Lower leg skin (tissue), 4 donors: ENCODE measurements at places on chromosomes 2 and 18. TPM values are rescaled to one million over a fixed set of nuclear protein-coding genes. Genes with fewer than 3 reads are reported as not detected.
A peak's percentile ranks its signal among the peaks of the same experiment; 100 is the strongest.

DNA sequence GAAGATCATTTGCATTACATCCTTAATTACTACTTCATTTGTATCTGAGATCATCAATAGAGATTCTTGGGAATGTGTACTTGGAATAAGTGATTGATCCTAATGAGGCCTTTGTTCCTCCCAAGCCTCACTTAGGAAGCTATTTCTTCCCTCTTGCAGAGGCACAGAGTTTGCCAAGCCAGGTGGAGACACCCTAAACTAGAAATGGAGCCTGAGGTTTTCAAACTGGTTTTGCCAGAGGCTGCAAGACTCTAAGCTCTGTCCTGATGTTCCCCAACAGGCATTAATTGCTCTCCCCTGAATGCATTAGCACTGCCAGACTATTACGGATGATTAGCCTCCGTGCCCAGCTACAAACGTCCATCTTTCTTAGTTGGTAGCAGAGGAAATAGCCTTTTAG is 125.2 kb upstream of the LGALSL start:
- DNase-seq, result no peak

DNA sequence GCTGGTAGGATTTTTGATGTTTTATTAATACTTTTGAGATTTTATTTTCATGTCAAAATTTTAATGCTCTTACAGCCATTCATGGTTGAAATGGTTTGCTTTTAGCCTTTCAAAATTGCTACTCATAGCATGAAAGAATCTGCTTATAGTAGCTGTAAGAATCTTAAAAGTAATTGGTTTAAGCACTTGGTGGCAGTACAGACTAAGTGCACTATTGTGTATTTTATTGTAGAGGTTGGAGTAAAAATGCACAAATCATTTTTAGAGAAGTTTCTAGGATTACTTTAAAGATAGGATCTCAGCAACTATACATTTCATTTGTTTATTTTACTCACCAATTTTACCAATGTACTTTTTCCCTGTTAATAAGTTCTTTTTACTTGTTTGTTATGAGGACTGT is 205.8 kb downstream of the SPAG16 start:
- no peak for DNase-seq

DNA sequence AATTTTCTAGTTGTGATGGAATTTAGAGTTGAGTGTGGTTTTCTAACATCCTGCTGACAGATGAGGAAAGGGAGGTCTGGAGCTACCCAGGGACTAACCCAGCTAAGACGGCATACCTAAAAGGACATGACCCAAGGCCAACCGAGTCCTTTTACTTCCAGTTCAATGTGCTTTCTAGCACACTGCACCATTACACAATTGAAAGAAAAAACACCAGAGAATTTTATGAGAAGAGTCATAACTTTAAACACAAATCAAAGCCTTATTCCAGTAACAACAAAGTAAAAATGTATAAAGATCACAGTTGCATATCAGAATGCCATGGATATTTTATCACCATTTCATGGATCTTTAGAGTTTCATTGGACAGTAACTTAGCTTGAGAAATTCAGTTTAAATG is 480.3 kb downstream of the MEIS1 start:
- no peak for DNase-seq

DNA sequence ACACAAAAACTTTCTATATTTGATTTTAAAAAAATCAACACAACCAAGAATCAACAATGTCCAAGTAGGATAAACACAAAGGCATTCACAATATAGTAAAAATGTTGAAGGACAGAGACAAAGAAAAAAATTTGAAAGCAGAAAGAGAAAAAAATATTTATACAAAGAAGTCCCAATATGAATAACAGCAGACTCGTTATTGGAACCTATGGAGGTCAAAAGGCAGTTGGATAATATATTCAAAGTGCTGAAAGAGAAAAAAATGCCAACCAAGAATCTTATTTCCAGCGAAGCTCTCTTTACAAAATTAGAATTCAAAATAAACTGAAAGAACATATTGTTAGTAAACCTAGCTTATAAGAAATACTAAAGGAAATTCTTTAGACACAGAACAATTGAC is 859.5 kb downstream of the LRP1B start:
- DNase-seq, result no peak

DNA sequence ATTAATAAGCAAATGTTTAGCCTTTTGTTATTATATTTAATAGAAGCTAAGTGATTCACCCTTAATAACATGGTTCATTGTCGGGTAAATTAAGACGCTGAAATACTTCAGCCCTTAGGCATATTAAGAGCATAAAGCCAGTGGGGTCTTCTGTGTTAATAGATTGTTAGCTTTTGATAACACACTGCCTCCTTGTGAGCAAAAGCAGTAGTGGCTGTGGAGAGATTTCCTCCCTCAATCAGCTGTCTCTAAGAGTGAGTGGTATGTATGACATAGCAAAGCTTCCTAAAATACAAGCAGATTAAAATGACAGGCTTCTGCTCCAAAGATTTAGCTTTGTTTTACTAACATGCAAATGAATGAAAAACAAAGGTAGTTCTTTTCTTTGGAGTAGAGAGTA is 143.7 kb upstream of the SYT4 start:
- DNase-seq, result no peak

DNA sequence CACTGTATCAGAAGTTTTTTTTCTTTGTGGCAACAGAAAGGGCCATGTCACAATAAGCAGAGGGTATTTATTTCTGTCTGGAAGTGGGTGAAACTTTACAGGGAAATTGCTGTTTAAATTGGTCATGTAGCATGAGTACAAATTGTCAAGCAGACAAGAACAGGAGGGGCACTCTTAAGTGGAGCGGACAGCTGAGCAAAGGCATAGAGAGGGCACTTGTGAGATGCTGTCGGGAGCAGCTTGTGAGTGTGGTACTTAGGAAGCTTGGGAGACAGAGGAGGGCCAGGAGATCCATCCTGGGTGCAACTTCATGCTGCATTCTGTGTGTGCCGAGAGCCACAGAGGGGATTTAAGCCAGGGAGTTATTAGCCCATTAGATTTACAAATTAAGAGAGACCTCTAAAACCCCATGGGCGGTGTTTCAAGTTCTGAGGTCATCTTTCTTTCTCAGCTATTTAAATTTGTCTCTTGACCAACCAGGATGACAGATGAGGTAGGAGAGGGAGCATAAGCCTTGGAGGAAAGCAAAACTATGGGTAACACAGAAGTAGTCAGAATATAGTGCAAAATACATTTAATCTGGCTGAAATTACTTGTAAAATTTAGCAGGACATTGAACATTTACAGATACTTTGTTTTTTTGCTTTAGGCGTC is 30.4 kb downstream of the INPP4A start:
- DNase-seq, result no peak

DNA sequence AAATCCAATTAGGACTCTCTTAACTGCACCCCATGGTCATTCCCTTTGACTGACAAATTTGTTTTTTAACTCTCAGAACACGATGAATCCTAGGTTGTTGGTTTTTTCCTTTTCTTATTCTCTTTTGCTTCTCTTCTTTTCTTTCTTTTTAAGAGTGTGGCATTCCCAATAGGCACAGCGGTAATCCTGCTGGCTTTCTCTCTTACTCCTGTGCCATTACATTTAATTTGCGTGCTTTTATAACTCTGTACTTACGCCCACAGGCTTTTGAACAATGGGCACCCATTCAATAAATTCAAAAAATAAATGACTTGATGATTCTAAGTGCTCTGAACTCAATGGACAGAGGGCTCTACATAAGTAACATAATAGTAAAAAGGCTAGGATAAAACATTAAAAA is 189.0 kb upstream of the SMAD7 start:
- DNase-seq, result no peak

GRCh38 chr2:233060980-233061590 is 943 bp downstream of the INPP5D start:
- DNase-seq, result no peak

GRCh38 chr2:130920415-130921163 is 83.9 kb downstream of the ARHGEF4 start:
- DNase-seq, result peak; percentile 93

DNA sequence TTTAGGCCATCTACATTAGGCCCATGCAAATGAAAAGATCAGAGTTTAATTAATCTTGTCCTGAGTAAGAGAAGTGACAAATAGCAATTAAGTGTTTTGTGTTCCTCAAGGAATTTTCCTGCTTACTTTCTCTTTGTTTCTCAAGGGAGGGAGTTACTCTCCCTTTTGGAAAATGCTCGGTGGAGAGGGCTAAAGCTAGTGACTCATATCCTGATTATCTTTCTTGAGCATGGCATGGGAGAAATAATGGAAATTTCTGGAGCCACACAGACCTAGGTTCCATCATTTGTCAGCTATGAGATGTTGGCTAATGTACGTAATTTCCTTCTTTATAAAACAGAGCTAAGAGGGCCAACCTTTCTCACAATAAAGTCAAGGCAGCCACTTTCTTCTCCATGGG is 177.1 kb downstream of the ETAA1 start:
- no peak for DNase-seq

GRCh38 chr2:161381546-161381945 is 34.6 kb upstream of the TBR1 start:
- no peak for DNase-seq

- DNase-seq, result no peak
Observed at GRCh38 chr2:48080534-48081316, 174.4 kb upstream of the FBXO11 start.

GRCh38 chr2:158841850-158842249 is 46.7 kb downstream of the DAPL1 start:
- no peak for DNase-seq

GRCh38 chr2:234963773-234964615 is 12.2 kb downstream of the SH3BP4 start:
- peak; percentile 85 for DNase-seq

DNA sequence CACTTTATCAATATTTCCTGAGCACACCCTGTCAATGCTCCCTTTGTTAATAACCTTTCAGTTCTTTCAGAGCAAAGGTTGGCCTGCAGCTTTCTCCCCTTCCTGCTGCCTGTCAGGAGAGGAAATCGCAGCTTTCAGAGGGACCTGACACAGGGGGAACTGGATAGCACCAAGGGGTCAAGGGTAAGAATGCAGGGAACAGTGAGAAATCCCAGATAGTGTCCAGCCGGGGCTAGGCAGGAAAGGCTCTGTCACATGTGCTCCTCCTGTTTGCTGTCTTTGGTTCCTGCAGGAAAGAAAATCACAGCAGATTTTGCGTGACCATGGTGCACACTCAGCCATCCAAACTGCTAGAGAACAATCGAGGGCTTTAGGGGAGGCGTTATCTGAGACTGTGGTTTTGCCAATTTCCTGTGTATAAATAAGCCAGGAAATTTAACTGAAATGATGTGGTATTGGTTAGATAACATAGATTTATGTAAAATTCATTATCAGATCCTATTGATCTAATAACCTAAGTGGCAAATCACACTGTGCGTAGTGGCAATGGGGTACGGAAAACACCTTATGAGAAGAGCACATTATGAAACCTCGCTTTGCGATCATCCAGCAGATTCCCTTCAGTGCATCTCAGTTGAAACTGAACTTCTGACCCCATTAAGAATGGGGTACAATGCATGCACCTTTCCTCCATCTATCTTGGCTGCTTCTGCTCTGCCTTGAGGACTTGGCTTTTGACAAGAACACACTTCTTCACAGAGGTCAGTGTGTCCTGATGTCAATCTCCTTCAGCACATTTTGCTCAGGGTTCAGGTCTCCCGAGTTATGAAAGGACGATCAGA is 178.0 kb downstream of the ICOS start:
- DNase-seq, result no peak

DNA sequence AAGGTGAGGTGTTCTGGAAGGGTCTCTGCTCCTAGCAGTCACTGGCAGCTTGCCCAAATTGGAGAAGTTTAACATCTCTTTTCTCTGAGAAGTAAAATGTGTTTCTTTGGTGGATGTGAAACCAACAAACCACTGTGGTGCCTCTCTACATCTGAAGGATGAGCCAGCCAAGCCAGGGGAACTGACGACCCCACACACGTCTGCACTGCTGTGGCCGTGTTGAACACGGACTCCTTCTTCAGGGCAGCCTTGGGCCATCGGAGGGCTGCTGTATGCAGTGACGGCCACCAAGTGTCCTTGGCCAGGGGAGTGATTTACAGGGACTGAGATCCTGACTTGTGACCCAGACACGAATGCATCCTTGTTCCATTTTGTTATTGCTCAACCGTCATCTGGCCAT is 207.8 kb downstream of the ACKR3 start:
- peak; percentile 72 for DNase-seq

GRCh38 chr2:190435031-190435670 is 27.0 kb downstream of the MFSD6 start:
- DNase-seq, result no peak

- DNase-seq, result no peak
Observed at GRCh38 chr18:6315517-6316331, 99.0 kb downstream of the L3MBTL4 start.

DNA sequence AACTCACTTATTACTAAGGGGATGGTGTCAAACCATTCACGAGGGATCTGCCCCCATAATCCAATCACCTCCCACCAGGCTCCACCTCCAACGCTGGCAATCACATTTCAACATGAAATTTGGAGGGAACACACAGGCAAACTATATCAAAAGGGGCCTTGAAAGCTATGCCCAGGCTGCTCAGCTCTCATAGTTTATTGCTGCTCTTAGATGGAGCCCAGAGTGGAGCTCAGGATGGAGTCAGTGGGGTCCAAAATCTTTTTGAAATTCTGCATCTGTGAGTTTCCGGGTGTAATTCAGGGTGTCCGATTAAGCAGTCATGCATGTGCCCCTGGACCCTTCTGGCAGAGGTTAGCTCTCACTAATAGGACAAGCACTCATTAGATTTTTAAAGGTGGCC is 24.3 kb downstream of the RHOB start:
- DNase-seq, result no peak

NPPC gene
- not detected for total RNA-seq

ITSN2 gene
- 68.4 TPM for total RNA-seq

TBR1 gene
- total RNA-seq, result not detected

KCNJ13 gene
- total RNA-seq, result 0.84 TPM

RAD51AP2 gene
- 0.30 TPM for total RNA-seq

SULT1C4 gene
- 2.4 TPM for total RNA-seq

THSD7B gene
- total RNA-seq, result not detected

VWA3B gene
- 2.5 TPM for total RNA-seq

LDLRAD4 gene
- total RNA-seq, result 2.7 TPM

CD207 gene
- total RNA-seq, result 57.6 TPM

VWC2L gene
- total RNA-seq, result not detected

IL1RN gene
- total RNA-seq, result 124 TPM

FAM110C gene
- 25.6 TPM for total RNA-seq
